NCI-H1930 (cell line): ENCODE measurements at places on chromosomes 5 and 9.

DNA sequence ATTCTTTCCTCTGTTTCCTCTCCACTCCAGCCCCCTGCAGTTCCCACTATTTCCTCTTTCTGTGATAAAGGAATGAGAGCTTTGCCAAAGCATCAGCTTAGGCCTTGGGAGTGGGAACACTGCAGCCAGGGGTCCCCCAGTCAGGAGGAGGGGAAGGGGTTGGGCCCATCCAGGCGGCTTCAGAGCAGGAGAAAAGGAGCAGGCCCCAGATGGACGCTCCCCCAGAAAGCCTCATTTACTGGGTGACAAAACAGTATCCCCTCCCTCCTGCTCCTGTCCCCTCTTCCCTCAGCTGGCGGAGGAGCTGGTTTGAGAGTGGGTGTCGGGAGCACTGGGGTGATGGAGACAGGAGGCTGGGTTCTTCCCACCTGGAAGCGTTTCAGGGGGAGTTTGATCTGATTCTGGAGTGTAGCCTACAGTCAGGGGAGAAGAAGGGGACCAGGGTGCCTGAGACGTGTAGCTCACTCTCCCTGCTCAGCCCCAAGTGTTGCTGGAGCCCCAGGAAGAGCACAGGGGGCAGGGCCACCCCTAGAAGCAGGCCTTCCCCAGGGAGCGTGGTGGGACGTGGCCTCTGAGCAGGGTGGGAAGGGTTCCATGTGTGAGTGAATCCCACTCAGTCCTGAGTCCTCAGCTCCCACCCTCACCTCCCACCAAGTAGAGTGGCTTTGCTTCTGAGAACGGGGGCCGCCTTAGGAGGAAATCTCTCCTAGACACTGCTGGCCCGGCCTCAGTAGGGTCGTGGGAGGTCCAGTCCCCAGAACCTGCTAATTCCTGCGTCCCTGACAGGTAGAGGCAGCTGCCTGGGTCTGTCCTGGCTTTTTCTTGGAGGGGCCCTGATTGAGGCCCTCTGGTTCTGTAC, 173.1 kb downstream of the CACNA1B start:
- no peak for DNase-seq

GRCh38 chr5:40743771-40744170, 12.0 kb downstream of the TTC33 start:
- no peak for DNase-seq

GRCh38 chr9:121860744-121861143, 209.3 kb downstream of the DAB2IP start:
- DNase-seq: no peak

- no peak for DNase-seq
Observed at GRCh38 chr5:124996764-124997077, 250.3 kb upstream of the ZNF608 start.

DNA sequence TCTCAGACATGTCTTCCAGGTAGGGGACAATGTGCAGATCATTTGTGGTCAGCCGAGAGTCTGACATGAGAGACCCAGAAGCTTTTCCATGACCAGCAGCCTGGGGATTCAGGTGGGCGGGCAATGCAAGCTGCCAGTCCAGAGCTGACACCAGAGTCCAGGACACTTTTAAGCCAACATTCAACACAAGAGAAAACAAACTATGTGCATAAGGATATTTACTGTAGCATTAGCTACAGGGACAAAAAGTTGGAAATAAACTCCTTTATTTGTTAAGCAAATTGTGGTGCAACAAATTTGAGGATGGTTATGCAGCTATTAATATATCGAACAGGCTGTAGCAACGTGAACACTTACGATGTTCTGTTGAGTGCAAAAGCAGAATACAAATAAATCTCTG, 9.9 kb upstream of the RNF130 start:
- DNase-seq: no peak

- no peak for DNase-seq
Observed at GRCh38 chr9:5500441-5501235, 9.7 kb upstream of the PDCD1LG2 start.

GRCh38 chr5:17184588-17184987, 32.8 kb upstream of the BASP1 start:
- DNase-seq: no peak

- DNase-seq: no peak
Observed at GRCh38 chr9:122865300-122865699, 36.9 kb upstream of the PDCL start.

GRCh38 chr5:170565072-170565471, 61.3 kb downstream of the KCNIP1 start:
- DNase-seq: no peak

DNA sequence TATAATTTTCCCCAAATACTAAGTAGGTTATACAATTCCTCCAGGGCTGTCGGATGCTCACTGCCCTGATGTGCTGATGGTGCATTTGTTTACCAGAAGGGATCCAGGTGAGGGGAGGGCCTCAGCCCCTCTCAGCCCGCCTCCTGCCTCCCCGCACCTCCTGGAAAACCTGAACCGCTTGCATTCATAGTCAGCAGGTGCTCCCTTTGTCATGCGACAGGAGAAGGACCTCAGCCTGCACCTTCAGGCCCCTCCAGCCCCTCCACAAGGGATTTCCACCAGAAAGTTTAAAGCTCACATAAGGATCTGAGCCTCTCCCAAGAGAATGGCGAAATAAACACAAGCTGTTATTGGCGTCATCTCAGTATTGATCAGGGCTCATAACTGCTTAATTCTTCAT, 36.5 kb upstream of the NTNG2 start:
- DNase-seq: no peak

GRCh38 chr5:2186472-2187015, 303.8 kb upstream of the IRX4 start:
- DNase-seq: no peak

- no peak for DNase-seq
Observed at GRCh38 chr5:159003045-159004030, 96.4 kb downstream of the EBF1 start.

DNA sequence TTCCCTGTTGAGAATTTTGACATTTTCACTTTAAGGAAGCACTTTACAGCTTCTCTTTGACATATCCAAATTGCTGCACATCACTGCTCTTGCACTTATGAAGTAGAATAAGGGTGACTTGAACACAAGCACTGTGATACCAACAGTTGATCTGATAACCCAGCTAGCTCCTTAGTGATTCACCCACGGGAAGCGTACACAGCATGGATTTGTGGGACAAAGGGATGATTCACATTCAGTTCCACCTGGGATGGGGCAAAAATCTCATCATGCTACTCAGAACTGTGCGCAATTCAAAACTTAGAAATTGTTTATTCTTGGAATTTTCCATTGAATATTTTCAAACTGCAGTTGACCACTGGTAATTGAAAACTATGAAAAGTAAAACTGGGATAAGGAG, 1565.5 kb upstream of the CDH9 start:
- no peak for DNase-seq

DNA sequence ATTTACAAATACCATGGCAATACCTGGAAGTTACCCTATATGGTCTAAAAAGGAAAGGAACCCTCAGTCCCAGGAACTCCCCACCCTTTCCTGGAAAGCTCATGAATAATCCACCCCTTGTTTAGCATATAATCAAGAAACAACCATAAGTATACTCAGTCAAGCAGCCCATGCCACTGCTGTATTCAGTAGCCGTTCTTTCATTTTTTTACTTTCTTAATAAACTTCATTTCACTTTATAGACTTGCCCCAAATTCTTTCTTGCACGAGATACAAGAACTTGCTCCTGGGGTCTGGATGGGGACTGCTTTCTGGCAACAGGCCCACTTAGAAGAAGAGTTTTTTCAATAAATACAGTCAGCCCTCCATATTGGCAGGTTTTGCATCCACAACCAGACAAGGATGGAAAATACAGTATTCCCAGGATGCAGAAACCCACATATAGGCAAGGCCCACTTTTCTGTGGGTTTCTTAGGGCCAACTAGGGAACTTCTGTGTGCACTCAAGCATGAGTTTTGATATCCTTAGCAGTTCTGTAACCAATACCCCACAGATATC, 2.8 kb upstream of the TBCA start:
- no peak for DNase-seq

DNA sequence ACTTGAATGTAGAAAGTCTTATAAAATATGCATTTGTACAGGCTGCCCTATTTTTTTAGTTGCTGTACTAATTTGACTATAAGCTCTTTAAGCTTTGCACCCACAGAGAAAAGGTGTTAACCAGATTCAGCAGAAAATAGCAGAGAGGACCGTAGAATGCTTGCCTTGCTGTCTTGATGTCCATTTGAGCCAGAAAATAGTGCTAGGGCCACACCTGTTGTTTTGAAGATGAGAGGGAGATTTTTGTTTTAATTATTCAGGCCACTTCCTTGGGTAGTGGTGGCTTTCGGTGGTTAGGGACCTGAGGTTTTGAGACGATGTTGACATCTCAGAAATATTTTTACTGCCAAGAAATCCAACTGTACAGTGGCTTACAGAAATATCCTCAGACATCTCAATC, 196.0 kb downstream of the SPATA31D1 start:
- no peak for DNase-seq

DNA sequence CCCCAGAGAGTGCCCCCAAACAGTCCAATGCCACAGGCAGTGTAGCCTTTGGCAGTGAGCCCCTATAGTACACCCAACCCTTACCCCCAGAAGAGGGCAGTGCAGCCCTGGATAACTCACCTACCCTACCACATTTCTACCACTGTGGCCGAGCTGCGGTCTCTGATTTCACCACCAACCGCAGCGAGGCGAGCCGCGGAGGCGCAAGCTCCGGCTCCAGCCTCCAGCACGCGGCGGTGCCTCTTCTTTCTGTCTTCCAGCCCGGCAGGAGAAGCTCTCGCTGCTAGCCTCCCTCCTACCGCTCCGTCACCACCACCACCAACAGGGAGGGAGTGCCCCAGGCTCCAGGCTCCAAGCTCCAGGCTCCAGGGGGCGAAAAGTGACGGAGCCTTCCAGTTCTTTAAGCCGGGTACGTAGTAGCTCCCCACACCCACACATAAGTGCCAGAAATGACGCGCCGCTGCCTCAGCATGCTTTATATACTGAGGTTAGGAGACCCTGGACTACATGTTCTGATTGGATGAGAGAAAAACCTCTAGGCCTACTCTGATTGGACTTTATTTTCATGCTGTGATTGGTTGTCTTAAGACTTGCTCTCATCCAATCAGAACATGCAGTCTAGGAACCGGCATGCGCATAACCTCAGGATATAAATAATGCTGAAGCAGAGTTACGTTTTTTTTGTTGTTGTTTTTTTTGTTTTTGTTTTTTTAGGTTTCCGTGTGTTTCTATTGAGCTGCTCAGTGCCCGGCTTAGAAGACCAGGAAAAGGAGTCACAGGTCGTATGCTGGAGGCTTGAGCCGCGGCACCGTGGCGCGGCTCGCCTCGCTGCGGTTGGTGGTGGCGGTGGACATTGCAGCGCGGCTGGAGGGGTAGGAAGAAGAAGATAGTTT, at the start of gene PCAT7:
PCAT7 (plus strand) TSS at position 645 of the 893 bp plus-strand sequence.
- peak; percentile 73 for DNase-seq
